HTR-8/SVneo (cell line): ENCODE measurements at places on chromosomes 13 and 19.

DNA sequence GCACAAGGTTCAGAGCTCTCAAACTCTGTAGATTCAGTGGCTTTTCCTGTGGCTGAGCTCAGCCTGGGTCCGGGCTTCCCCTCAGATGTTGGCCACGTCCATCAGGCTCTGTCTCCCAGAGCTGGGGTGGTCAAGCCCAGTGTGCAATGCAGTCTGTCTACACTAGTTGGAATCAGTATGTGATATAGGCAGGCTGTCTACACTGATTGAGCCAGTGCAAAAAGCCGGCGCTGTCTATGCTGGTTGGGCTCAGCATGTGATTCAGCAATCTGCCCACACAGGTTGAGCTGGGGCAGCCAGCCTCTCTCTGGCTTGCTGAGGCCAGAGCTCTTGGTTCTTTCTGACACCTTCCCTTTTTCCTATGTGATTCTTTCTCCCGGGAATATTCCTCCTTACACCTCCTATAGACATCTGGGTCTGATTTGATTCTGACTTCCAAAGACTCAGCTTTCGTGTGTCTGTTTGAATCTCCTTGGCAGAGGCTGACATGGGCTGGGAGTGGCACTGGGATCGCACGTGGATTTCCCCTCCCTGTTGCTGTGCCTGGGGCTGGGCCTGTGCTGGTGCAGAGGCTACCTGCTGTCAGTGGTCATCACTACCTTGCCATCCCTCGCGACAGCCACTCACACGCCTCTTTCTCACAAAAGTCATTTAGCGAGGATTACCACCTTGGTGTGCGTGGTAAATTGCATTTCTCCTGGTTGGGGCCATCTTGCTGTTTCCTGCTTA, 9.3 kb downstream of the CHST8 start:
- no peak for DNase-seq

DNA sequence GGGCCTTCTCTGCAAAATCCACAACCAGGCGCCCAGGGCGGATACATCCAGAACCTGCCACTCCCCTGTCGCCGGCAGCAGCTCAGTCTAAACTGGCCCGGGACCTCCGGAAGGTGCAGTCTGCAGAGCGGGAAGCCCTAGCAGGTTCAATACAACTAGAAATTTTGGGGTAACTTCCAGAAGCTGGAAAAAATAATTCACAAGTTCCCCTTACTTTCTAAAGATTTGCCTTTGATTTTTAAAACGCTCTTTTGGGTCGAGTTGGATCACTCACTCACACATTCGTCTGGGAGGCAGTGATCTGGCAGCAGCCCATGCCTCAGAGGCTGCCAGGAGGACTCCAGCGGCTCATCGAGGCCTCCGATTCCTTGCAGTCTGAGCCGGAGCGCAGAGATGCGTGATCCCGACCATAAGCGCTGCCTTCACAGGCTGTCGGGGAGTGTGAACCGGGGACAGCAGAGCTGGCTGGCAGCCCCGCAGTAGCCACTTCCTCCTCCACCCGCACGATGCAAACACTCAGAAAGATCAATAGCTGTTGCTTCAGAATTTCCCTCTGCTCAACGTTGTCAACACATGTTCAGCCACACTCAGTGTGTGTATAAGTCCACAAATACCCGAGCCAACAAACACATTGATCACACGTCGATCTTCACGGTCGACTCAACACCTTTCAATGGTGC, 35.6 kb upstream of the ZNF507 start:
- DNase-seq = no peak

DNA sequence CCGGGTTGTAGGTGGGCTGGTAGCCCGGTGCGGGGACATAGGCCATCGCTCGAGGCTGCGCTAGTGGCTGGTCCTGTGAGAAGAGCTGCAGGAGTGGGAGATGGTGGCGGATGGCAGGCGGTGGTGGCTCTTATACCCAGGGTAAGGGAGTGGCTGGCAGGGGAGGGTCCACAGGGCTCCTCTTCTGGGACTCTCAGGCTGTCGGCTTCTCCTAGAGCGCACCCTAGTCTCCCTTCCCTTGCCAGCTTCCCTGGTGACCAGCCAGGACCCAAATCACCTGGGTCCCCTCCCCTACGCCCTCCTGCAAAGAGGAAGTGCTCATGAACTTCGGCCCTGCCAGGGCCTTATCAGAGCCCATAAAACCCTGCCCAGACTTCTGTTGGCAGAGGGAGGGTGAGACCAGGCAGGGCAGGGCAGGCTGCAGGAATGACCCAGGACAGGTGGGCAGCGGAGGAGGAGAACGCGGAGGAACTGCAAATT, at the start of gene LGALS4:
Gene LGALS4 (minus strand): TSS at position 105 of the 480 bp plus-strand sequence. CDS start 59 bp downstream, at position 46.
- DNase-seq = no peak

DNA sequence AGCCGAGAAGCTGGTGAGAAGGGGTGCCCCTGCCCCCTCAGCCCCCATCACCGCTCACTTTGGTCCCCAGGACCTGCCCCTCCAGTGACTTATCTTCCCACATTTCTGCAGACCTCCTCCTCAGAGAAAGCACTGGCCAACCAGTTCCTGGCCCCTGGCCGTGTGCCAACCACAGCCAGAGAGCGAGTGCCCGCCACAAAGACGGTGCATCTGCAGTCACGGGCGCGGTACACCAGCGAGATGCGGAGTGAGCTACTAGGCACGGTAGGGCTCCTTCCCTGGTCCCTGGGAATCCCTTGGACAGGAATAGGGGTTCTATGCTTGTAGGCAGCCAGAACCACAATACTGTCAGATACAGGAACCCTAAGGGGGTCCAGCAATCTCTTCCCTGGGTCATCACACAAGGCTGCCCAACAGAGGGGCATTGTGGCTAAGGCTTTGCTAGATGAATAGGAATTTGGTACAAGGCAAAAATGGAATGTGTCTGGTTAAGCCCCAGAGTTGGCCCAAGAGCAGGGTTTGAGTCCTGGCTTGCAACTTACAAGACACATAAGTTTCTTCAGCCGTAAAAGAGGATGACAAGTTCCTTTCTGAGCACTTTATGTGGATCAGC, 1.0 kb downstream of the USE1 start:
- no peak for DNase-seq

- no peak for DNase-seq
Measured at GRCh38 chr19:6732803-6733337, 4.5 kb downstream of the GPR108 start.

DNA sequence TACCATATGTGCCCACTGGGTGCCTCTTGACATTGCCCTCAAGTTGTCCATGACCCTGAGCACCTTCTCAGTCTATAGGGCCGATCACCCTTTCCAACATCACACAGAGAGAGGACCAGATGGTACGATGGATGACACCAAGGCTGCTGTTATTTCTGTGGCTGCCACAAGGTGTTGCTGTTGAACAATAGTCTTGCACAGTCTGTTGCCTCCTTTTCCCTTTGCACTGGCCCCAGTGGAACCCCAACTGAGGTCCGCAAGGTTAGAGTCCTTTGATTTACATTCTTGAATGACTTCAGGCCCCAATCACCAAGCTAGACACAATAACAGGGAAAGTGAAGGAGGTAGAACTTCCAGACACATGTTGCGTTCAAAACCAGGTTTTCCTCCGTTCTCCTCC, 52.0 kb downstream of the TINCR start:
- DNase-seq = no peak

- DNase-seq = peak; percentile 34
Measured at GRCh38 chr19:1133471-1133929, 29.7 kb downstream of the GPX4 start.

DNA sequence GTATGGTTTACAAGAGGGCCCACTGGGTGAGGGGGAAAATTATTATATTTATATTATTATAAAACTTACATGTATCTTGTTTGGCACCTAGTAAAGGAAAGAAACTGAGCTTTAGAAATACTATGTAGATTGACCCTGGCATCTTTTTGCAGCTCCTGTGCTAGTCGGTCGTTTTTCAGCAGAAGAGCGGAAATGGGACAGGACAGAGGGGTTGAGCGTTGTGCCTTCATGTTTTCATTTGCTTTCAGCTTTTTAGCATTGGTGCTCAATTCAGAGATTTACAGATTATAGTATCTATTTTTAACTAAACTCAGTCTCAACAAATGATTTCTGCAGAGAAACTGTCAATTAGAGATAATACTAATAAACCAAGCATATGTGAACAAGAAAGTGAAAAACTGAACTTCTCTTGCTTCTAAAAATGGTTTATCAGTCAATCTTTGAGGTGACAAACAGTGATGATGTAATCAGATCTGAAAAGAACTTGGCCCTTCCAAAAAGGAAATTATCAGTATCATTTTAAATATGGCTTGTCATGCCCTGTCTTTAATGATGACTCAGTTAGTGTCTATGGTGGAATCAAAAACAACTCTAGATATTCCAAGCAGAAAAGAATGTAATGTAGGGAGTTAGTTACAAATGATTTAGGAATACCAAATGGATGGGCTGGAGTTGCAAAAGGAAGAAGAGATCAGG, 56.9 kb upstream of the KCTD4 start:
- DNase-seq = no peak

DNA sequence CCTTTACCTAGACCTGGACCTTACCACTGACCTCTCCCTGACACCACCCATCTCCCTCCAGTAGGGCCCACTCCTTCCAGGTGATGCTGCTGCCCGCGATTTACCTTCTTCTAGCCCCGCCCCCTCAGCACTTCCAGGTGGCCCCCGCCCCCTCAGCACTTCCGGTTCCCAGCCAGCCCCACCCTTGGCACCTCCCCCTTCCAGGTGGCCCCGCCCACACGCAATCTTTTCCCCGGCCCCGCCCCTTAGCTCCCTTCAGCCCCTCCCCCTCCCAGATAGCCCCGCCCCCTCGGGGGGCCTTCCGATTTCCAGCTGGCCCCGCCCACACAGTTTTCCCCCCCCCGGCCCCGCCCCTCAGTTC, 586 bp downstream of the LIG1 start:
- peak; percentile 67 for DNase-seq

- DNase-seq = no peak
Measured at GRCh38 chr13:23622985-23623384, 52.8 kb downstream of the TNFRSF19 start.

- DNase-seq = no peak
Measured at GRCh38 chr13:69737129-69737935, 370.3 kb upstream of the ATXN8OS start.

DNA sequence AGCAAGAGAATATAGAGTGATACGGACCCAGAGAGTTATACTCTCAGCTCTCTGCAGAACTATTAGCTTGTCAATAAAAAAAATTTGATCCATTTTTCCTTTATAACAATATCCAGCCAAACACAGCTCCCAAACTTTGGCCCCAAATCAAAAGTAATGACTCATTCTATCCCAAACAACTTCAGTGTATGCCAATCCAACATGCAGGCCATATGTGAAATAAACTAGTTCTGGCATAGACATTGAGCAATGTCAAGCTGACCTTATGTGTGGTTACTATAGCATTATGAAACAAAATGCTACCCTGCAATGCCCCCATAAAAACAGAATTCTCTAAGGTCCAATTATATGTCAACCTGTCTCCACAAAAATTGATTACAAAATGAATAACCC, 209.5 kb downstream of the DNAJC15 start:
- DNase-seq = no peak

GRCh38 chr19:7454998-7455397, 33.8 kb downstream of the PEX11G start:
- no peak for DNase-seq

DNA sequence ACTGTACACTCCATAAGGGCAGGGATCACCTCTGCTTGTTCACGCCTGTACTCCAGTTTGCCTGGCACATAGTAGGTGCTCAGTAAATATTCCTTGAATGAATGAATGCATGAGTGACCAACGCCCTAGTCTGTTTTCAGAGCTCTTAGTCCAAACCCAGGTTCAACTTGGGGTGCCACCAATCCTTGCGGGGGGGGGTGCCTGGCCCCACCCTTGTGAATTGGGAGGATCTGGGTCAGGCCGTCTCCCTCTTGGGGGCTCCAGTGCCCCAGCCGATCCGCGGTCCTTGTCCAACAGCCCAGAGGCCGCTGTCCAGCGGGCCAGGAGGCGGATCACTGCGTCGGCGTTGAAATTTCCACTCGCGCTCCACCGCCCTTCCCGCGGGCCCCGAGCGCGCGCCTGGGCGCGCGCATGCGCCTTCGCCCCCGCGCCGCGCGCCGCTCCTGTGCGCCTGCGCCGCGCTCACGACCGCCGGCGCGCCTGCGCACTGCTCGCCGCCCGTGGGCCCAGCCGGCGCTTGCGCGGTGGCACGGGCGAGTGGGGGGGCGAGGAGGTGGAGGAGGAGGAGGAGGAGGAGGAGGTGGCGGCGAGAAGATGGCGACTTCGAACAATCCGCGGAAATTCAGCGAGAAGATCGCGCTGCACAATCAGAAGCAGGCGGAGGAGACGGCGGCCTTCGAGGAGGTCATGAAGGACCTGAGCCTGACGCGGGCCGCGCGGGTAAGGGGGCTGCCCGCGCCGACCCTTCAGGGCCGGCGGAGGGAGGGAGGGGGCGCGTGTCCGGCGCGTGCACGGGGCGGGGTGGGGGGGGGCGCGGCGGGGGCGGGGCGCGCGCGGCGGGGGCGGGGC, at the start of gene CRTC1:
Gene CRTC1 (plus strand): TSS at position 572 of the 849 bp plus-strand sequence. CDS start 23 bp downstream, at position 595.
- DNase-seq = peak; percentile 99

DNA sequence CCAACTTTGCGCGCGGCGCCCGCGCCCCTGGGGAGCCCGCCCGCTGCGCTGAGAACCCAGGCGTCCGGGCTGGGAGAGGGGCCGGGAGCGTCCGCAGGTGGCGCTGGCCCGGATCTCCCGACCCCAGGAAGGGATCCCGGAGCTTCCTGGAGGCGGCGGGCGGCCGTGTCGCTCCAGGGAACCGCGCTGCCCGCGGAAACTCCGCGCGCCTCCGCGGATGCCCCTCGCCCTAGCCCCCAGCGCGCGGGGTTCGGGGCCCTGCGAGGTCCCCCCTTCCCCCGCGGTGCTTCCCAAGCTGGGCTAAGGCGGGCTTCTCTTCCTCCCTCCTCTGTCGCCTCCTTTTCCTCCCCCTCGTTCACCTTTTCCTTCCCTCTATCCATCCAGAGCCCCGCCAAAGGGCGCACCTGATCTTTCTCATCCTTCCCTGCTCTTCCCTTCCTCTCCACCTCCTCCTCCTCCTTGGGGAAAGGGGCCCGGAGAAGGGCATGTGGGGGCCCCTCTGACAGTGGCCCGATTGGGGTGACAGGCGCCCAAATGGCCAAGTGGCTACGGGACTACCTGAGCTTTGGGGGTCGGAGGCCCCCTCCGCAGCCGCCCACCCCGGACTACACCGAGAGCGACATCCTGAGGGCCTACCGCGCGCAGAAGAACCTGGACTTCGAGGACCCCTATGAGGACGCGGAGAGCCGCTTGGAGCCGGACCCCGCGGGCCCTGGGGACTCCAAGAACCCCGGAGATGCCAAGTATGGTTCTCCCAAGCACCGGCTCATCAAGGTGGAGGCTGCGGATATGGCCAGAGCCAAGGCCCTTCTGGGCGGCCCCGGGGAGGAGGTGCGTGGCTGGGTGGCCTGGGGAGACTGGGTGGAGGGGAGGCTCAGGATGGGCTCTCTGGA, 710 bp downstream of the SHD start:
- no peak for DNase-seq

GRCh38 chr19:16141043-16141442, 2.4 kb upstream of the HSH2D start:
- no peak for DNase-seq

DNA sequence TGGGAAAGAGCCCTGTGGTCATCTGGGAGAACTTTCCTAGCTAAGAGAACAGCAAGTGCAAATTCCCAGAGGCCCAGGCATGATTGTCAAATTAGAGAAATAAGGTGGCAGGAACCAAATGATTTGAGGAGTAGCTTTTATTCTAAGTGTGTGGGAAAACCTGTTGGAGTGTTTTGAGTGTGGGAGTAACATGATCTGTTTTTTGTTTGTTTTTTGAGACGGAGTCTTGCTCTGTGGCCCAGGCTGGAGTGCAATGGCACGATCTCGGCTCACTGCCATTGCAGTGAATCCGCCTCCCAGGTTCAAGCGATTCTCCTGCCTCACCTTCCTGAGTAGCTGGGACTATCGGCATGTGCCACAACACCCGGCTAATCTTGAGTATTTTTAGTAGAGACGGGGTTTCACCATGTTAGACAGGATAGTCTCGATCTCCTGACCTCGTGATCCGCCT, 2.4 kb downstream of the SAE1 start:
- no peak for DNase-seq

GRCh38 chr19:4288091-4288777, 9.2 kb downstream of the SHD start:
- no peak for DNase-seq
